Stimulated activated CD8-positive, alpha-beta memory T cell treated with anti-CD3 and anti-CD28 coated beads, Interleukin-15, amount 100 ng/mL, for 1 hour (primary cell): ENCODE measurements at places on chromosomes 11 and 22.

DNA sequence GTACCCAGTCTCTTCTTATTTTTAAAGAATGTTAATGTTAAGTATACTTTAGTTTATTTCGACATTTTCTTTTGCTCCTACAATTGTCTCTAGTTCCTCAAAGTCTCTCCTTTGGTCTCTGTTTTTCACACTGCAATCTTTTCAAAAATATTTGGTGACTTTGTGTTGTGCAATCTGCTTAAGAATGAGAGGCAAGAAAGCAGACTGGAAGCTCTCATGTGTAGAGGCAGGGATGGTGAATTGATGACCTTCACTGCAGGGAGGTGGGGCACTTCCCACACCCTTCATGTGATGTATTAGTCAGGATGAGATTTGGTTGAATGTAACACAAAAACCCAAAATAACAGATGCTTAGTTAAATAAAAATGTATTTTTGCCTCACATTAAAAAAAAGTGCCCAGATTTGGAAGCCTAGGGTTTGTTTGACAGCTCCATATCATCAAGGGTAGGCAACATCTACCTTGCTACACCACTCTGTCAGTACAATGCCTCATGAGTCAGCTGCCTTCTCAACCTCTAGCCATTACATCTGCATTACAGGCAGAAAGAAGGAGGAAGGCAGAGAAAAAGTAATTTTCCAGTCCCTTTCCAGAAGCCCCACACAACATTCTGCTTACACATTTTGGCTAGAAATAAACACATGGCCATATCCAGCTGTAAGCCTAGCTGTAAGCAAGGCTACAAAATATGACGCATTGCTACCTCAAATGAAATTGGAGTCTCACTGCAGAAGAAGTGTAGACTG lies 3.8 kb upstream of the MMP27 start:
- no peak for DNase-seq

DNA sequence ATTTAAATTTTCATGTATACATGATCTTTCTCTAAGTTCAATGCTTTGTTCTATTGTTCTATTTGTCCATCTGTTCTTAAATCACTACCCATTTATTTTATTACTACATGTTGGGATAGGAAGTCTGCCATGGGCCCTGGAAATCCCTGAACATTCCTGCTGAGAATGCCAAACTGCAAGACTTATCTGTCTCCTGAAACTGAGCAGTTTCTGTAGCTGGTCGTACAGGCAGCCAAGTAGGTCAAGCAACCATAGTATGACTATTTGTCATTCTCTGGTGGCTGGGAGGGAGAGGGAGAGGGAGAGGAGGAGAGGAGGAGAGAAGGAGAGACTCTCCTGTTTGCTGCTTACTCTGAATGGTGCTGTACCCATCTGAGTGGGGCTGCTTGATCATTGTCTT lies 82.8 kb upstream of the SNX19 start:
- no peak for DNase-seq

DNA sequence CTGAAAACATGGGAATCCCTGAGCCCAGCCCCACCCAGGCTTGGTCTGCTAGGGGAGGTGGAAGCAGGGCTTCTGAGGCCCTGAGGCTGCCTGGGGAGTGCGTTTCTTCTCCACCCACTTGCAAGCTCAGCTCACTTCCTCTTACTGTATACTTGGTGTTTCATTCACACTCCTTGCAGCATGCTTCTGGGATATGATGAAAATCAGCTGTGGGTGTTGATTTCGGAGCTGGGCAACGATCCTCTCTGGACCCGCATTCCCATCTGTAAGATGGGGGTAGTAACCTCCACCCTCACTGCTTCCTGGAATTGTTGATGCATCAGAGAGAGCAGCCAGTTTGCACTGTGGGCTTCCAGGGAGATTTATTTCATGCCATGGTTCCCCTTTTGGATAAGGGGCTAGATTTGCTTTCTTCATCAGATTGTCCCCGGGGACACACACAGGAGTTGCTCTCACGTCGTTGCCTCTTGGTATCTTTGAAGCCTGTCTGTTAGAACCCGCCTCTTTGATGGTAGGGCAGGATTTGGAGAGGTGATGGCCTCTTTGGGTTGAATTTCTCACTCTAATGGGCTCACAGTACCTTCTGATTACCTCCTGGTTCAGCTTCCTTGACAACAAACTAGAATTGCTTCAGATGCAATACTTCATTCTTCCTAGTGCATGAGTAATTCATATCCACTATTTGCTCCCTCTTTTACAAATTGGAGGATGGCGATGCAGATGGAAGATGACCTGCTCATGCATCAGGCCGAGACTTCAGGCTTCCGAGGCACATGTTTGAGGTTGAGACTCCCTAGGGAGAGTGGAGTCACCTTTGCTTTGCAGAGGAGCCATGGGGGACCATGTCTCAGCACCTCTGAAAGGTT lies 40.4 kb downstream of the BCR start:
- no peak for DNase-seq

DNA sequence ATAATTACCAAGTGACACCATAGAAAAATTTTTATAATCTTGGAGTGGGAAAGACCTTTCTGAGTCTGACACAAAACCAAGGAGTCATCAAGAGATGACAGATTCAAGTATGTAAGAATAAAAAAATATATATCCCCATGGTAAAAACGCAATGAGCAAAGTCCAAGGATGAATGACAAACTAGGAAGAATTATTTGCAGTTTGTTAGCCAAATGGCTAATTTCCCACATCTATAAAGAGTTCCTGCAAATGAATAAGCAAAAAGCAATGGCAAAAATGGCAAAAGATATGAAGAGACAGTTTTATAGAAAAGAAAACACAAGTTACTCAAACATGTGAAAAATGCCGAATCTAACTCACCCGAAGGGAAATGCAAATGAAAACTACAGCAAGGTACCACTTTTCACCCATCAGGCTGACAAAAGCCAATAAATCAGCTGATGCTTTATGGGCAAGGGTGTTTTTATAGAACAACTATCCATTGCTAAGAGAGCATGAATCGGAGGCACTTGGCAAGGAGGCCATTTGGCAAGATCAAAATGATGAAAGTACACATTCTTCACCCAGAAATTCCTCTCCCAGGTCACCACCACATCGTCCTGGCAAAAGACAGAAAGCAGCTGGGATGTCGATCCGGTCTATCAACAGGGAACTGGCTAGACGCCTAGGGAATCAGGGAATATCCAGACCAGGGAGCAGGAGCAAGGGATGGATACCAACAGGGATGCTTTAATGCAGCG lies 21.1 kb upstream of the KLHL35 start:
- no peak for DNase-seq

GRCh38 chr11:88790182-88790581 lies 275.6 kb downstream of the GRM5 start:
- no peak for DNase-seq

DNA sequence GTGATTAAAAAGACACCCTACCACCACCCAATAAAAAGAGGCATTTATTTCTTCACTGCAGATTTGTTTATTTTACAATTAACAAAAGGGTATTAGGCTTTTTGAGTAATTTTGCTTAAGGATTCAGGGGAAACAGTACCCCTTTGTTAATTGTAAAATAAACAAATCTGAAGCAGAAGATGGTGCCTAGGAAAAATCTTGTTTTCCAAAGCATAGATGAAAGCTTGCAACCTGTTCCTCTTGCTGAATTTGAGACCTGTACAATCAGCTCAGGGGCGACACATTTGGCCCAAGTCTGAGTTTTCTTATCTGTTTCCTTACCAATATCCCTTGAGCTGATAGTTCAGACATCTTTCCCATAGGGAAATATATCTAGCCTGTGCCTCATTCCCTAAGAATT lies 171.9 kb downstream of the GRIA4 start:
- no peak for DNase-seq

- DNase-seq: no peak
Measured at GRCh38 chr22:38046070-38046748, 11.0 kb upstream of the PICK1 start.

GRCh38 chr11:35305670-35306382 lies 113.5 kb downstream of the SLC1A2 start:
- peak; percentile 8 for DNase-seq

- DNase-seq: no peak
Measured at GRCh38 chr11:71418643-71419042, 29.6 kb downstream of the DHCR7 start.

DNA sequence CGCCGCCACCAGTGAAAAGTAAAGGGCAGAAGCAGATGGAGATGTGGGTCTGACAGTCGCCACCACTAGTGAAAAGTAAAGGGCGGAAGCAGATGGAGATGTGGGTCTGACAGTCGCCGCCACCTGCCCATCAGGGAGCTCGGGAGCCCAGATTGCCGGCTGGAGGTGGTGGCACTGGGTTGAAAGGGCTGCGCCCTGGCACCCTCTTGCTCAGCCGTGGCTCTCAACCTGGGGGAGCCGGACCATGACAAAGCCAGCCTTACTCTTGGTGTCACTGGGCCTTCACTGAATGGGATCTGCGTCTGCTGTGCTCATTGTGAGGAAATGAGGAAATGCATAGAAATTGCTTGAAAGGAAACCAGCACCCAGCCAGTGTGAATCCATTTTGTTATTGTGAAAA lies 36.3 kb downstream of the AP2A2 start:
- no peak for DNase-seq

DNA sequence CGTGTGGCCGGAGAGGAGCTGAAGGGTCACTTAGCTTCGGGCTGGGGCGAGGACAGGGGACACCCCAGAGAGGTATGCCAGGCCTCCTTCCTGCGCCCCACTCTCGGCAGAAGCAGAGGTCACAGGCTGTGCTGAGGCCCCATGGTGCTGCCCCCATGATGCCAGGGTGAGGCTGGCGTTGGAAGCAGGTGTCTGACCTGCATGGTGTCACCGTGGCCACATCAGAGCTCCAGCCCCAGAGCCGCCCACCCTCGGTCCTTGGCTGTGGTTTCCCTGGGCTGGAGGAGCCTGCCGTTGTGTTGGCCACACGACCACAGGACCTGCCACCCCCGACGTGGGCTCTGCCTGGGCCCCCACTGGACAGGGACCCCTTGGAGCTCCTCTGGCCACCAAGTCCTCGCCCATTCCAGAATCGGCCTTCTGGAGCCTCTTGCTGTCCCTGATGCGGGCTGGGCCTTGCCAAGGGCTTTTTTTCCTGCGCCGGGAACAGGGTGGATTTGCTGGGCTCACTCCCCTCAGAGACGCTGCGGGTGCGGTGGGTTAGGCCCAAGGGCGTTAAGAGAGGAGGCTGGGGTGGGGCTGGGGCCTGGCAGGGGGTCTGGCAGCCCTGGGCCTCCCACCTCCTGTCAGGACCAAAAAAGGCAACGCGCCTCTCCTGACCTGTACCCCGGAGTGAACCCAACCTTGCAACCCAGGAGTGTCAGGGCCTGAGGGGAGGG lies 8.2 kb upstream of the TSSC4 start:
- DNase-seq: no peak

DNA sequence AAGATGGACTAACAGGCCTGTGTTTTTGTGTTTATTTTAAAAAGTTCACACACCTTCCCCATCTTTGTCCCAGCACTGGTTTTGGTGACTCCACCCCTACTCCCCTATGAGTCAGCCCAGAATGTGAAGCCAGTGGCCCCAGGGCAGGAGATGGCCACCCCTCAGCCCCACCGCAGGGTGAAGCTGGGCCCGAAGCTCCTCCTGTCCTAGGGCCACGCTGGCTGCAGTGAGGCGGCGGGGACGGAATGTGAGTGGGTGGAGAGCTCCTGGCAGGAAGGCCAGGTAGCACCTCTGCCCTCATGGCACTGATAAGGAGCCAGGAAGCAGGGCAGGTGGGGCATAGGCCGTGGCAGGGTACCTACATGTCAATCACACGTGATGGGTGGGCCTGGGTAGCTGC lies 39.9 kb downstream of the SGSM3 start:
- DNase-seq: no peak

GRCh38 chr11:41660585-41660984 lies 201.1 kb upstream of the LRRC4C start:
- no peak for DNase-seq

- DNase-seq: no peak
Measured at GRCh38 chr11:92804388-92804966, 165.0 kb upstream of the MTNR1B start.

DNA sequence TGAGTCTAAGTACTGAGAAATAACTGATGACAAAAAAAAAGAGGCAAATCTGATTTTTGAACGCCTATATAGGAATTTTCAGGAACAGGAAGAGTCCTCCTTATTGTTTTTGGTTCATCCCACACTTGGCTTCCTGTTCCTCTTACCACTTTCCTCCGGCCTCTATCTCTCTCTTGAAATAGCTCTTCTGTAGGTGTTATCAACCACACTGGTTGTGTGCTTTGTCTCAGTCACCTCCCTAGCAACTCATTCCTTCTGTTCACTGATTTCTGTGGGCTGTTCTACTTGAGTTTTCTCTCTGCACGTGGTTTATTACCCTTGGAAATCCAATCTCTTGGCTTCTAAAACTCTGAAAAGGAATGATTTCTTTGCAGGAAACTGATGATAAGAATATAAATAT lies 78.7 kb upstream of the C11orf87 start:
- no peak for DNase-seq

DNA sequence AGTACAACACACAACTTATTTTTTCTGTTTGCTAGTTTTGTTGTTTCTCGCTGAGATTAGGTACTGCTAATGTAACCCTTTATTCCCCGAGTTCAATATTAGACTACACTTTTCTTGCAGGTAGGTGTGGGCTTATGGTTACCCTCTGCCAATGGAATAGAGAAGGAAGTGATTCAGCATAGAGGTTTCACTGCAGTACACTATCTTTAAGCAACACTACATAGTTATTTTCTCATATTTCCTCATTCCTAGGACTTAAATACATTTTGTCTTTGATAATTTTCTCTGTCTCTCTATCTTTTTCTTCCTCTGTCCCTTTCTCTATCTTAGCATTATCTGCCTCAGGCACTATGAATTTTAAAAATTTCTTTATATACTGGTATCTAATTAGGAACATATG lies 791.0 kb downstream of the FAM181B start:
- DNase-seq: no peak

GRCh38 chr11:65780770-65781151 lies at the start of gene AP5B1:
Gene AP5B1, minus strand, starts transcription at chr11:65780976. Its CDS starts 385 bp downstream, at chr11:65780591.
- peak; percentile 38 for DNase-seq

DNA sequence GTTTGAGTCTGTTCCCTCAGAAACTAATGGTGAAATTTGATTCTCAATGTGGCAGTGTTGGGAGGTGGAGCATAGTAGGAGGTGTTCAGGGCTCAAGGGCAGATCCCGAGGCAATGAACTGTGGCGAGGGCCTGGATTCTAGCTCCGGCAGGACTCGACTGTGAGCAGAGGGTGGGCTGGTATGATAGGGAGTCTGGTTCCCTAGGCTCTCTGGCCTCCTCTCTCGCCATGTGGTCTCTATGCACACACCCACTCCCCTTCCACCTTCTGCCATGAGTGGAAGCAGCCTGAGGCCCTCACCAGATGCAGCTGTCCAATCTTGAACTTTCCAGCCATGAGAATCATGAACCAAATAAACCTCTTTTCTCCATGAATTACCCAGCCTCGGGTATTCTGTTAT lies 32.3 kb downstream of the ATP6V1E1 start:
- no peak for DNase-seq

DNA sequence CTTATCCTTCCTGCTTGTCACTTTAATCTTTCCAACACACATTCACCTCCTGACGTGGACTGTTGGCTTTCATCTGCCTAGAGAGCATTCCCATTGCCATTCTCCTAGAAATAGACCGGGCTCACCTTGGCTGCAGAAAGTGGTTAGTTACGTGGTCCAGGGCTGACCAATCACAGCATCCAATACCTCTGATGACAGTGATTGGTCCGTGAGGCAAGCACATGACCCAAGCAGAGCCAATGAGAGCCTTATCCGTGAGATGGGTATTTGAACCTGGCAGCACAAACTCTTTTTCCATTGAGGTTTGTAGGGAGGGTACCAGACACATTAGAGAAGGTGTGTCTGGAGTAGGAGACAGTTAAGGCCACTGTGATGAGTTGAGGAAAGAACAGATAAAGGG lies 85.8 kb downstream of the MIAT start:
- DNase-seq: no peak

- no peak for DNase-seq
Measured at GRCh38 chr22:16989915-16990314, 18.1 kb downstream of the GAB4 start.

GRCh38 chr11:6568191-6568918 lies 35.1 kb downstream of the RRP8 start:
- no peak for DNase-seq
